ENCODE measurements at places on chromosomes 5 and 9.

DNA sequence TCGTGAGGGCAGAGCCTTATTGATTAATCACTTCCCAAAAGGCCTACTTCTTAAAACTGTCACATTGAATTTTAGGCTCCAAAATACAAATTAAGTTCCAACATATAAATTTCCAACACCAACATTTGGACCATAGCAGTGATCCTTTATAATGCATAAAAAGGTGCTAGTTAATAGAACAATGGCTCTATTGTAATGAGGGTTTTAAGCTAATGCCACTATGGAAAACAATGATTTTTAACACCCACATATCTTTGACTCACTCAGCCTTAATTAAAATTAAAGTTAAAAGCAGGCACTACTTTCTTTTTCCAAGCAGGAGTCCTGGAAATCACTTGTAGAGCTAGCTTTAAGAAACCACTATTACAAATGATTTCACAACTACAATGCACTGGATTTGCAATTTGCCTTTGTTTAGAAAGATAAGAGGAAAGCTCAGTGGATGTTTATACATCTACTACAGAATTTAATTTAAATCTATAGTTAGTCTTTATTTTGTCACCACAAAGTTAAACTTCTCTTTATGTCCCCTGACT lies 41.8 kb downstream of the DPYSL3 start:
- DNase-seq, result no peak

DNA sequence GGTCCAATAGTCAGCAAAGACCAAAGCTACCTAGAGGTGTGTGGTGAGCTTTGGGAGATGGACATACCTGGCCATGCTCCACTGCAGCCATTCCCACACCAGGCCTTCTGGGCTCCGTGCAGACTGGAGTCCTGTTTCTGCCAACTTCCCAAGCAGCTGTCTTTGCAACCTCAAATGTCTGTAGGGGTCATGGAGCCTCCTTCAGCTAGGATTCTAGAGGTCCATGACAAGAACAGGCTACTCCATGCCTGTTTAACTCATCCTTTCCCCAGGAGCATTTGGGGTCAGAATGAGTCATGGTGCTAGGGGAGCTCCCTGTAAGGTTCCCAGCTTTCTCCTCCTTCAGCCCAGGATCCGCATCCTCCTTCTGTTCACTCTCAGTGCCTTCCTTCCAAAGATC lies 17.1 kb downstream of the VPS13A start:
- peak; percentile 25 for DNase-seq

- no peak for DNase-seq
These were observed 6.1 kb downstream of the PRDM6 start for GRCh38 chr5:123094919-123095797.

DNA sequence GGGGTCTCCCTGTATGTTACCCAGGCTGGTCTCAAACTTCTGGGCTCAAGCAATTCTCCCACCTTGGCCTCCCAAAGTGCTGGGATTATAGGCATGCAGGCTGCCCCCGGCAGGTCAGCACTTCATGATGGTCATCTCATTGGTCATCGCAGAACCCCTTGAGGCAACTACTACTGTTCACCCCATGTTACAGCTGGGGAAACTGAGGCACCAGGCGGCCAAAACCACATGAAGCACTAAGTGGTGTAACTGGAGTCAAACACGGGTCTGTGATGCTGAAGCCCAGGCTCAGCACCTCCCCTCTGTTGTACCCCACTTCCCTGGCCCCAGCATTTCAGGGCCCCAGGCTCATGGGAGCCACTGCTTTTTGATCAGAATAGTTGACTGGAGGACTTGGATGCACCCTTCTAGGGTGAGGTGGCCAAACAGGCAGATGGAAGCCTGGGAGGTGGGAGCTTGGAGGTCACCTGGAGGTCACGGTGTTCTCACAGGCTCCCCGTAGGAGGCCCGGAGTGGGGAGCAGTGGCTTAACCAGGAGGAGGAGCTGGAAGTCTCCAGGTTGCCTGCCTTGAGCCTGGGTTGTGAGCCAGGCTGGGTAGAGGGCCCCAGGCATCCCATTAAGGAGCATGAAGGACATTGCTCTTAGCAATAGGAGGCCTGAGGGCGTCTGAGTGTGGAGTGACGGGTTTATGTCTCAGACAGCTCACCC lies 57.3 kb upstream of the RPL26L1 start:
- no peak for DNase-seq

DNA sequence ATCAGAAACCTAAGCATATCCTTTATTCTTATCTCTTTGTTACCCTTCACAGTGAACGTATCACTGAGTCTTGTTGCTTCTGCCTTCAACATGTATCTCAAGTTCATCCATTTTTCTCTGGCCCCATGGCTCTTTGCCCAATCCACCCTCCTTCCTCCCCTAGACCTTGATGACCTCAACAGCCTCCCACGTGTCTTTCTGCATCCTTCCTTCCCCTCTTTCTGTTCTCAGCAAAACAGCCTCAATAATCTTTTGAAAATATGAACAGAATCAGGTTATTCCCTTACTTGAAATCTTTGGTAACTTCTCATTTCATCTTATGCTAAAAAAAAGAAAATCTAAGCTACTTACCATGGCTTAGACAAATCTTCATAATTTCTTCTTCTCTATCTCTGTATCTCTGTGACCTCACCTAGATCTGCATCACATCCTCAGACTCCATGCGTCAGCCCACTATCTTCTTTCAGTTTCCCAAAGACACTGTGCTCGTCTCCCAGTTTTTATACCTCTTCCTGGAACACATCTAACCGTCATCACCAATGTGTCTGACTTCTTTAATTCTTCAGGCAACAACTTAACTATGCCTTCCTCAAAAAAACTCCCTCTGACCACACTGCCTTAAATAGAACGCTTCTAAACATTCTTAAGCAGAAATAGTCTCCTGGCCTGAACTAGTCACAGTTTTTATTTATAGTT lies 208.0 kb downstream of the PARP8 start:
- no peak for DNase-seq

DNA sequence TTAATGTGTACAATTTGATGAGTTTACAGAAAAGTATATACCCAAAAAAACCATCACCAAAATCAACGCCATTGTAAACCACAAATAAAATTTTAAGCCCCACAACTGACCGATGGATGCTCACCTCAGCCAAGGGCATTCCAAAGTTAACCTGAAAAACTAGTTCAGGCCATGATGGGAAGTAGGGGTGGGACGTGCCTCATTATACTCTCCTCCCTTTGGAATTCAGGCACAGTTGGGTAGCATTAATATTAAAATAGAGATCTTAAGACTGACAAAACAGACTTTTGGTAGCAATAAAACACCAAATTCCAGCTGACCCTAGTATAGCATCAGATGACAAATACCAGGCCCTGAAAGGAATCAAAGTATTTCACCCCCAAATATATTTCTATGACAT lies 129.0 kb downstream of the CDH18 start:
- no peak for DNase-seq

DNA sequence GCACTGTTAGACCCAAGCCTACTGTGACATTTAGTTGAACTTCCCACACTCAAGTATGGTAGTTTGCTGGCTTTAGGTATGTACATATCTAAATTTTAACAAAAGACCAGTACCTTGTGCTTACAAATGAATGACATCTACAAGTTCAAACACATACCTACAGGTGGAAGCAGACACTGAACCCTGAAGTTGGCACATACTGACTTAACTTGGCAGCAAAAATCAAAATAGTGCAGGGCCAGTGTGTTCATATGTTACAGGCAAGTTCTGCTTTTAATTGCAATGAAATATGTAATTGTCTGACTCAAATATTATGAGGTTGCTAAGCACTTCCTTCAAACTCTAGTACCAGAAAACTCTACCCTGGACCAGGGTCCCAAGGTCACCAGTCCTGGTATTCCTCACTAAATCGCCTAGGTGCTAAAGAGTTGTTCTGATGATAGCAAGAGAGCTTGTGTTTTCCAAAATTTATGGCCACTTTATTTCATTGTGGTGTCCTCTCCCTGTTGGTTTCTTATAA lies 77.4 kb downstream of the MEGF10 start:
- no peak for DNase-seq

DNA sequence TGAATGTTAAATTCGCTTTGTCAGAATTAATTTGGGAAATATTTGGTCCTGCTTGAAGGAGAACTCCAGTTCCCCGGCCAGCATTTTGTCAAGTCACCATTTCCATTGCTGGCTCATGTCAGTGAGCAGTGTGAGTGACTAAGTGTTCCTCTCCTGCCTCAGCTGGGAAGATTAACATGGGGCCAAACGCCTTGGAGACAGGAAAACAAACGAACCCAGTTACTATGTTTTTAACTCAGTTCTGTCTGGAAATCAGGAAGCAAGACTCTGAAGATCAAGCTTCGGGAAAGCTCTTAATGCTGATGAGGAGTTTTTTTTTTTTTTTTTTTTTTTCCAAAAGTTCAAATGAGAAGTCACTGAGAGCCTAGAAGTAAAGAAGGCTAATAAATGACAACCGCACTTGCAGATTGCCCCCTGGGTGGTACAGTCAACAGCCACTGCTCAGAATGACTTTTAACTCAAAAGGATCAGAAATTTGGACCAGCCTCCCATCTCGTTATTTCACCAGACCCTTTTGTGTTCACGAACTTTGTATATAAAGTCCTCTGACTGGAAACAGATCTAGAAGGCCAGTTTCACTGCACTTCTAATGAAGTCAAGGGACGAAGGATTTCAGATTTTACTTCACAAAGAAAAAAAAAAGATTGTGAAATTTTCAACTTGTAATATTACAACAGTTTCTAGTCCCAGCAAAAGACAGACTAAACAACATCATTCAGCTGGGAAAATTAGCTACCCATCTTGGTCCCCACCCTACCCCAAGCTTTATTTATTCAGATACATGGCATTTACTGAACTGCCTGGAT lies 121.3 kb downstream of the LHFPL2 start:
- peak; percentile 95 for DNase-seq

GRCh38 chr5:130868186-130868840 lies 296.7 kb downstream of the HINT1 start:
- no peak for DNase-seq

- no peak for DNase-seq
These were observed 2.8 kb downstream of the ADCY2 start for GRCh38 chr5:7398596-7399280.

- DNase-seq, result no peak
These were observed 141.2 kb upstream of the SLC28A3 start for GRCh38 chr9:84481636-84482218.

- DNase-seq, result no peak
These were observed 69.2 kb upstream of the FBXW11 start for GRCh38 chr5:172075656-172076055.

DNA sequence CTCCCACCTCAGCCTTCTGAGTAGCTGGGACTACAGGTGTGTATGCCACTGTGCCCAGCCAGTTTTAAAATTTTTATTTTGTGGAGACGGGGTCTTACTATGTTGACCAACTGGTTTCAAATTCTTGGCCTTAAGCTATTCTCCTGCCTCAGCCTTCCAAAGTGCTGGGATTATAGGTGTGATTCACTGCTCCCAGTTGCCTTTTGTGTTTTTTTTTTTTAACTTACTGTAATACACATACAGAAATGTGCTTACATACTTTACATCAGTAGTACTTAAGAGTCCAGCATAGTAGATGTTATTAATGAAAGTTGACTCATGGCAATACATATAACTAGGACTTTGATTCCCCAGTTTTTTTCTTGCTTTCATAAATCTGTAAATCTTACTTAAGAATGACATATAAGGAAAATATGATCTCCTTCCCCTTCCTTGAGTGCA lies 4.7 kb downstream of the MAN2A1 start:
- peak; percentile 69 for DNase-seq

- DNase-seq, result no peak
These were observed 2039.7 kb upstream of the WWC1 start for GRCh38 chr5:166251786-166252185.

GRCh38 chr9:83794051-83794450 lies 23.5 kb downstream of the GKAP1 start:
- no peak for DNase-seq

DNA sequence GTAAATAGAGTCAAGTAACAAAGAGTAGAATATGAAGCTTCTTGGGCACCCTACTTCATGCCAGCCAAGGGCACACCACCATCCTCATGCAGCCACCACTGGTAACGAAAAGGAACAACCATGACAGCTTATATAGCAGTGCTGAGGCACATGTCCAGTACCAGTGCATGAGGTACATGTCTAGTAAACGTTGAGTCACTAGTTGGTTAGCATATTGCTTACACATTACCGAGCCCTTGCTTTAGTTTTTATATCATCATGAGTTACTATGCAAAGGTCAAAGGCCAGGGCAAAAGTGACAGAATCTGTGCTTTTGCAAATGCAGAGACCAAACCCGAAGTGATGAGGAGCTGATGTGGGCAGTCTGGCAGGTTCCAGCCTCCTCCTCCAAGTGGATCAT lies 147.1 kb upstream of the MAP1B start:
- DNase-seq, result peak; percentile 62

DNA sequence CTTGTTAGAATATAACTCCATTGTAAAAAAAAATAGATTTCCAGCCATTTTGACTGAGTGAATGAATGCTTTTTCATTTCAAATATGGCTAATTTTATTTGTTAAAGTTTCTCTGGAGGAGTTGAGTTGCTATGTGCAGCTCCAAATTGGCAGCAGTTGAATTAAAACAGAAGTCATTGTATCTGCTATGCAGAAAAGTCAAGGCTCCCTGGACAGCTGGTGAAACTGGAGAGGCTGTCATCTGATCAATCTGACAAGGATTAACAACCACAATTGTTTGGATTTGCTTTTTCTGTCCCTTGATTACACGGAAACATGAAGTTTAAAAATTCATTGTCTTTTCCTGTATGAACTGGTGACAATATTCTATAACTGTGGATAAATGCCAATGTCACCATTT lies 713.9 kb downstream of the EFNA5 start:
- no peak for DNase-seq

GRCh38 chr5:28779161-28779754 lies 1740.9 kb upstream of the CDH9 start:
- peak; percentile 53 for DNase-seq

GRCh38 chr5:51811883-51812471 lies 428.7 kb downstream of the ISL1 start:
- no peak for DNase-seq

DNA sequence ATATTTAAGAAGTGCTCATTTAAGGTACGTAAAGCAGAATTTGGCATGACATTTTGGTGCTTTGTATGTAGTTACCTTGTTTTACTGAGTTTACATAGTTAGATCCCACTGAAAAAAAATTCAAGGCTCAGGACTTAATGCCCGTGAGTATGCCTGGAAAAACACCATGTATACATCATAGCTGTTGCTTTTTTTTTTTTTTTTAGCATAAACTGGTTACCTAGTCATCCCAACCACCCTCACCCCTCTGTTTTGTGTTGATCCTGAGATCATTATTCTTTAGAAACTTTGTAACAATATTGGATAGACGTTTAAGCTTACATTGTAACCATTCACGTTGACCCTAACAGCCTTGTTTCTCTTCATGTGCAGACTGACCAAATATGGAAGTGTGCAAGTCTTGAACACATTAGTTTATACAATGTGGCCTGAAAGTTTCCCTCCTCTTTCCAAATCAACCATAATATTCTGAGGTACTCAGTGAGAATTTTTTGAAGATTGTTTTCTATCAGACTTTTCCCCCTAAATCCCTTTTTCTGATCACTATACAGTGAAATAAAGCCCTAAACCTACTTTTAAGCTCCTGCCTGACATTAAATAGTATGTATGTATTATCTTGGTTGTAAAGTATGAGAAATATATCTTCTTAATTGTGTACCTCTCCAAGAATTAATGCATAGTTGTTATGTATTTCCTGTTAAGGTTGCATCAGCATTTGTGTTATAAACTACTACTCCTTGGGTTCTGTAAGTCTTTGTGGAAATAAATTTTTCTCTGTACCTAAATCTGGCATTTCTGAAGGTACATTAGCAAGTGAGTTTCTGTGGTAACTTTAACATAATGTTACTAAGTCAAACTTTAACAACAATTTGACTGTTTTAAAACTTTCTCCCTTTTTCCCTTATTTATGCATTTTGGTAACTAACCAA lies 4.4 kb downstream of the RABGAP1 start:
- DNase-seq, result peak; percentile 31
